ENCODE measurements at places on chromosomes 2 and 18.

DNA sequence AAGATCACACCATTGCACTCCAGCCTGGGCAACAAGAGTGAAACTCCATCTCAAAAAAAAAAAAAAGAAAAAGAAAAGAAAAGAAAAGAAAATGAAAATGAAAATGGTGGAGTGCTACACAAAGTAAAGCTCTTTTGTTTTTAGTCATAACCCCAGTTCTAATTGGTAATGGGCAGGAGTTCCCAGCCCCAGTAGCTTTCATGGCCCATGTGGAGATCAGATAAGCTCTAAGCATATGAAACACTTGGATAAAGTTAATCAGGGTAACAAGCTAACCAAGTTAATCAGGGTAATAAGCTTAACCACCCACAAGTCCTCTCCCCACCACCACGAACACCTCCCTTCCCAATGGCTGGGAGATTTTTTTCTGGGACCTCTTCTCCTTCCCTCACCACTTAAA lies 240.8 kb downstream of the BCL11A start:
- DNase-seq = no peak

- DNase-seq = no peak
Measured at GRCh38 chr2:207164006-207164831, 1.5 kb downstream of the KLF7 start.

DNA sequence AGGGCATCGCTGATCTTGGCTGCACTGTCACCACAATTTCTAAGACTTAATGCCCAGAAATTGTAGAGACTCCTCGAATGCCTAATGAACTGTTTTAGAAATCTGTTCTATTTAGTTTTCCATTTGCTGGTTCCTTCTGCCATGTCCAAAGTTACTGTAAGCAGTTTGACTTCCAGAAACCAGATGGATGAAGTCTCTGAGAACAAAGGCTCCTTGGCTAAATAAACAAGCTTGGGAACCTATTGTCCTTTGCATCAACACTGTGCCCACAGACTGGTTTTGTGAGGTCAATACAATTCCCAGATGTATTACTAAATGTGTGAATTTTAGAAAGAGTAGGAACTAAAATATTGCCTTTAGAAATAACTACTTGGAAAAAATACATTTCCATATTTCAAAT lies 600.2 kb downstream of the NYAP2 start:
- DNase-seq = no peak

- no peak for DNase-seq
Measured at GRCh38 chr18:74219056-74219455, 70.7 kb downstream of the TIMM21 start.

DNA sequence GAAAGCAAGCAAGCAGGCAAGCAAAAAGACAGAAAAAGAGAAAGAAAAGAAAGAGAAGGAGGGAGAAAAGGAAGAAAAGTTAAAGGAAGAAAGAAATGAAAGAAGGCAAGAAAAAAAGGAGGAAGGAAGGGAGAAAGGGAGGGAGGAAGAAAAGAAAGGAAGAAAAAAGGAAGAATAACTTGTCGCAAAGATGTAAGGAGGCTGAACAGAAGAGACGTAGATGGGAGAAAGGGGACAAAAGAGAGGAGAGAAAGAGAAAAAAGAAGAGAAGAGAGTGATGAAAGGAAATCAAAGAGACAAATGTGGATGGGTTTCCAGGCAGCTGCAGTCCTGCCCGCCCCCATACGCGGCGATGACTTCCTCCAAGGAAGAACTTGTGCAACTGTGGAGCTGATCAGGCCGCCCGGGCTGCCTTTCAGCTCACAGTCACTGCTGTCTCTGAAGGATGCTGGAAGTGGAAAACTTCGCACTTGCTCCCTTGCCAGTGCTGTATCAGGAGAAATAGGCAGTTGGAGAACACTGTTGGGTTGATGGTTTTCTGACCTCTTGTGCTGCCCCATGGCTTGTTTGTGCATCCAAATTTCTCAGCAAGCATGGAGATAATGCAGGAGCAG lies 52.9 kb downstream of the TRIB2 start:
- no peak for DNase-seq

- no peak for DNase-seq
Measured at GRCh38 chr2:68423966-68424650, 43.0 kb downstream of the FBXO48 start.

- DNase-seq = no peak
Measured at GRCh38 chr2:85019121-85019520, 48.2 kb downstream of the KCMF1 start.

DNA sequence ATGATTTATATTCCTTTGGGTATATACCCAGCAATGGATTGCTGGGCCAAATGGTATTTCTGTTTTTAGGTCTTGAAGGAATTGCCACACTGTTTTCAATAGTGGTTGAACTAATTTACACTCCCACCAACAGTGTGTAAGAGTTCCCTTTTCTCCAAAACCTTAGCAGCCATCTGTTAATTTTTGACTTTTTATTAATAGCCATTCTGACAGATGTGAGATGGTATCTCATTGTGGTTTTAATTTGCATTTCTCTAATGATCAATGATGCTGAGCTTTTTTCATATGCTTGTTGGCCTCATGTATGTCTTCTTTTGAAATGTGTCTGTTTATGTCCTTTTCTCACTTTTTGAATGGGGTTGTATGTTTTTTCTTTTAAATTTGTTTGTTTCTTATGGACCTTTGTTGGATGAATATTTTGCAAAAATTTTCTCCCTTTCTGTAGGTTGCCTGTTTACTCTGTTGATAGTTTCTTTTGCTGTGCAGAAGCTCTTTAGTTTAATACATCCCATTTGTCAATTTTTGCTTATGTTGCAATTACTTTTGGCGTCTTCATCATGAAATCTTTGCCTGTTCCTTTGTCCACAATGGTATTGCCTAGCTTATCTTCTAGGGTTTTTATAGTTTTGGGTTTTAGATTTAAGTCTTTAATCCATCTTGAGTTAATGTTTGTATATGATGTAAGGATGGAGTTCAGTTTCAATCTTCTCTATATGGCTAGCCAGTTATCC lies 119.7 kb upstream of the XIRP2 start:
- no peak for DNase-seq

- DNase-seq = no peak
Measured at GRCh38 chr2:16908656-16909055, 243.0 kb upstream of the CYRIA start.

- DNase-seq = no peak
Measured at GRCh38 chr2:73730810-73731209, 6.3 kb downstream of the TPRKB start.

DNA sequence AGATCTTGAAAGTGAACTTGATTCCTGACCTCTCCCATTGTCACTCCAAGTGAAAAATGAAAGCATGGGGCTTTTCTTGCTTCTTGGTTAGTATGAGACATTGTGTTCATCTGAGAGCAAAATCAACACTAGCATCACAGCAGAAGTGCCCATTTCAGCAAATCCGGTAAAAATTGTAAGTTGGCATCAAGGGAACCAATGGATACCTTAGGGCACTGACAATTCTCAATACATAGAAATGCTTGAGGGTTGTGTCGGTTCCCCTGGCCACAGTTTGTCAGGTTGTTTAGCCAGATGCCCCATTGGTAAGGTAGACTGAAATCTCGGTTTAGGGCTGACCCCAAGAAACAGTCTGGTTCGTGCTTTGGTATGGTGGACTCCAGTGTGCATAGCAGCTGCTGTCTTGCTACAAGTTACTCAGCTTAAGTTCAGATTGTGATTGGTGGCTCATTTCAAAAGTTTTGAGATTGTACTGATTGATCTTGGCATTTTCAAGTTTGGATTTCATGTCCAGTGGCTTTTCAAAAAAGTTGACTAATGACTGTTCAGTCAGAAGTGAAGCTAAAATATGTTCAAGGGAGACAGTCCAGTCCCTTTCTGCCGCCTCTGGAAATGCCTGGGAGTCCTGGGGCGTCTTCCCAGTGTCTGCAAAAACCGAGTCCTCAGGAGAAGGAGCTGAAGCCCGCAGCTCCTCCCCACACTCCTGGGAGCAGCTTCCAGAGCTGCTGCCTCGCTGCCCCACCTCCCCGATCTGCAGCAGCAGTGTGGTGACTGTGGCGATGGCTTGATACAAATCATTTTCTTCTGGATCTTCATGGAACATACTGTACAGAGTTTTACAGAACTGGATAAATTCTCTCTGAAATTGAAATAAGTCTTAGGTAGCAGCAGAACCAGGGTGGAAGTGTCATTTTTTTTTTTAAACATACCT lies 5.6 kb downstream of the RPL31 start:
- no peak for DNase-seq

DNA sequence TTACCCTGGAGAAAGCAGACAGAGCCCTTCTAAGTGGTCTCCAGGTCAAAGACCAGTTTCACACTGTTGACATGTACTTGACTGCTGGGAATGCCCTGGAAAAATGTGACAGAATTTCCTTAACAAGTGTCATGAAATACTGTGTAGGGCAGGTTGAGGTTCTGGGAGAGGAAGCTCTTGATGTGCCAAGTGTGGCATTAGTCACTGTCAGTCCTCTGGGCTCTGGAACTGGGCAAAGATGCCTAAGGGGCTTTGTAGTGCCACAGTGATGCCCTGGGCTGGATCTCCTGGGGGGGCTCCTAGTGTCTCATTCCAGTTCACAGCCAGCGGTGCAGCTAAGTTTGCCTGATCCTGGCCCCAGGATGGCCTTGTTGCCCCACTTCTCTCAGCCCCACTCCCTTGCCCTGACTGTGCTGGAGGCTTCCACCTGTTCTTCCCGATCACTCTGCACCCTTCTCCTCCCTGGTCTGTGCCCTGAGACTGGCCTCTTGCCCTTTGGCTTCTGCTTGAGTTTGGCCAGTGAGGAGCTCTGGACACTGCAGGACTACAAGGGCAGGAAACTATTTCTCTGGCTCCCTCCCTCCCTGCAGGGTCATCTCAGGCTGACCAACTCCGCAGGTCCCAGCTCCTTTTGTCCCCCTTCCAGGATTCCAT lies 27.0 kb upstream of the FAM124B start:
- no peak for DNase-seq

DNA sequence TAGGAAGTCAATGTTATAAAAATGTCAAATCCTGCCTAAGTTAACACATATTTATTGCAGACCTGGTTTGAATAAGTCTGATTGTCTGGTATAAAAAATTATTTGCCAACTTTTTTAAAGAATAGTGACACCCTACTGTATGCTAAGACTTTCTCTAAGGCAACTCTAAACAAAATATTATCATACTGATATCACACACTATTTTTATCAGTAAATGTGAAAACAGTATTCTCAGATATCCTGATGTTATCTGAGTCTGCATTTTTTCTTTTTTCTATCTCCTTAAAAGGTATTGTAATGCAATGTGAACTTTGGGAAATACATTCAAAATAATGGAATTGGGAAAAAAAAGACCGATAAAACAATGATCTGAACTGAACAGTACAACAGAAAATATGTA lies 127.1 kb downstream of the DOCK10 start:
- DNase-seq = no peak

DNA sequence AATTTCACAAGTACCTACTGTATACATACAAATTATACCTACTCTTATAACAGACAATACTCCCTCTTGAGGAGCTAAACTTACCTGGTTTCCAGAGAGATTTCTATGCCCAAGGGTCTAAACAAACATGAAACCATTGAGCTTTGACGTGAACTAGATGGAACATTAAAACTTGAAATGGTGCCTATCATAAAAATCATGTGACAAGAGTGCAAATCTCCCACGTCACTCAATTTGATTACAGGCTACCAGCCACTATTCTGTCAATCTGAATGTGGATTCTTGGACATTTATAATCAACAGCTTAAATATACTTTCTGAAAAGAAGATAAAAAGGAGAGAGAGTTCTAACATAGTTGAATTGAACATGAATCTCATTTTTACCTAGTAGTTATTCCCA lies 297.1 kb upstream of the SESTD1 start:
- DNase-seq = no peak

GRCh38 chr2:119283873-119284331 lies 60.3 kb downstream of the STEAP3 start:
- DNase-seq = no peak

DNA sequence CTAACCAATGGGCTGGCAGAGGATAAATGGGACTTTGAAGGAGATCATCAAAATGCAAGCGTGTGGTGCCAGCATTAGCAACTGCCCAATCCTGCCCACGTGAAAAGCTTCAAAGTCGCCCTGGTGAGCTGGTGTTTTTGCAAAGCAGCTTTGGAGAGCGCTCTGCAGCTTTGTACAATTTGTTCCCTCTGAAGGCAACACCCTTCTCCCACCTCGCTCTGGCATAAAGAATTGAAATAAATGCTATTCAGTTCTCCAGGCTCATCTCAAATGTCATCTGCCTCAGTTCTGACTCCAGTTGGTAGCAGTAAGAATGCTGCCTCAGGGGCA lies 3.5 kb downstream of the COPS9 start:
- DNase-seq = no peak

- DNase-seq = no peak
Measured at GRCh38 chr2:60459851-60460250, 93.6 kb downstream of the BCL11A start.

DNA sequence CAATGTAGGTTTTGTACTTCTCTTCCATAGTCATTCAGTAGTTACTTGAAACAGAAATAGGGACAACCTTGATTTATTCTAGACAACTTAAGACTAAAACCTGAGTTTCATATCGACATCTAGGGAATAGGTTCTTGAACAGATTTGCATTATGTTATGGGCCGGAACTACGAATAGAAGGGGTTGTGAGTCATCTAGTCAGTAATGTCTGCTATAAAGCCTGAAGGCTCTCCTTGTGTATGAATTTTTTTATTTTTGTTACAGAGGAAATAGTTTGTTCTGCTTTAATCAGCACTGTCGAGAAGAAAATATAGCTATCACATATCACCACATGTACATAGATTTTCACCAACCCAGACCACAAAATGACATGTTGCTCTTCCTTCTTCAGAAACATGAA lies 17.3 kb upstream of the TRIM43 start:
- no peak for DNase-seq

GRCh38 chr18:23972453-23972852 lies 42.1 kb upstream of the TTC39C start:
- no peak for DNase-seq

DNA sequence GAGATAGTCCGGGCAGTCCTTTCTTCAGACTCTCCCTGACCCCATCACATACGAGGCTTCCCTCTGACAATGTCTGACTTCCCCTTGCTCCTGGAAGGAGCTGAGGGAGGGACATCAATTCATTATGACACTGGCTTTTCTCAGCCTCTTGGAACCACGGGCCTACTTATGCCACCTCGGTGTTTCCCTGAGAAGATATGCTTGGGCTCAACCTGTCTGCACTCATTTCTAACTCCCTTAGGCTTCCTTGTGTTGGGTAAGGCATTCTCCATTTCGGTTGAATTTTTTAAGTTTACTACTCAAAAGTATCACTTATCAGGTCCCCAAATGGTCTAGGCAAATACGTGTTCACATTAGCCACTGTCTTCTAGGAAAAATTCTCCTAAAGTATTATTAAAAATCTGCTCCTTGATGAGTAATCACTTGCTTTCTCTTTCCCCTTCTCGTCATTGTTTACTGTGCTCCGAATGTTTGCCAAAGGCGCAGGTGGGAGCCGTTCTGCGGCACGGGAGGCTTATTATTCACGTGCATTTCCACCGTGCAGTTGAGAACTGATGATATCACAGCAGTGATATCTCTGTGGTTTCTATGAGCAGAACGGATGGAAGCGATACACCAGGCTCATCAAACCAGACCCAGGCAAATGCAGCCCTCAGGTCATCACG lies 33.1 kb downstream of the ARL4C start:
- DNase-seq = no peak

- DNase-seq = no peak
Measured at GRCh38 chr2:218187296-218188015, 20.7 kb upstream of the CXCR1 start.
